Neuronal stem cell (in vitro differentiated cells): ENCODE measurements at places on chromosomes 12 and 14.

- DNase-seq: no peak
Measured at GRCh38 chr12:22408610-22409376, 74.3 kb upstream of the ST8SIA1 start.

DNA sequence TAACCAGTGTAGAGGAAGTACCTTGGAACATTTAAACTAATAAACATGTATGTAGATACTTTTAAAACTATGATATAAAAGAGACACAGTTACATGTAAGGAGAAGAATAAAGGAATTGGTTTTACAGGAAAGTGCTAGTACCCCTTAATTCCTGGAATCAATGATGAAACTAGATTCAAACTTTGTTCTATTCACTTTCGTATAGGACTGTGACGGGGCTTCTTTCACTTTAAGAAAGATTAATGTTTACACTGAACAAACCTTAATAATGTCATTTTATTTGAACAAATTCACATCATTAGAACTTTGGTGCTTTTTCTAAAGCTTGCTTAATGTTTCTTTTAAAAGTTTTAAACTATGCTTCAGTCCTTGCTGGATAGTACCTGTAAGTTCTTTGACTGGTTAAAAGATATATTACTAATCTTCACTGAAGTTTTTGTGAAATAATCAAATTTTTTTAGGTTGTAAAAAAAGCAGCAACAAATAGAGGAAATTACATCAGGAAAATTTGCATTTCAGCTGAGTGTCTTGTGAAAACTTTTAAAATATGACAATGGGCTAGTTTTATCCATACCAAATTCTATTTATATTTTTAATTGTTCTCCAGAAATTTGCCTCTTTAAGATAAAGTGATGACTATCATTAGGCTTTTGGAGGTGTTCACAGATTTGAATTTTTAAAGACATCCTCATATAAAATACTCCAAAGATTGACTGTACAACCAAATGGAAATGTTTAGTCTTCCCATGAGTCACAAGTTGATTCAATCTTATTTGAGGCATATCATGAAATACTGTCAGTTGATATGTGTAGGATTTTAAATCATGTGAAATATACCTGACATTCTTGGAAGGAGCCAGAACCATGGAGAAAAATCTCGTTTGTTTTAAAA is 36.2 kb downstream of the PAPOLA start:
- DNase-seq: no peak

GRCh38 chr14:104158827-104159798 is 20.7 kb downstream of the KIF26A start:
- DNase-seq: no peak

GRCh38 chr14:84027351-84027750 is 1502.6 kb upstream of the FLRT2 start:
- no peak for DNase-seq

DNA sequence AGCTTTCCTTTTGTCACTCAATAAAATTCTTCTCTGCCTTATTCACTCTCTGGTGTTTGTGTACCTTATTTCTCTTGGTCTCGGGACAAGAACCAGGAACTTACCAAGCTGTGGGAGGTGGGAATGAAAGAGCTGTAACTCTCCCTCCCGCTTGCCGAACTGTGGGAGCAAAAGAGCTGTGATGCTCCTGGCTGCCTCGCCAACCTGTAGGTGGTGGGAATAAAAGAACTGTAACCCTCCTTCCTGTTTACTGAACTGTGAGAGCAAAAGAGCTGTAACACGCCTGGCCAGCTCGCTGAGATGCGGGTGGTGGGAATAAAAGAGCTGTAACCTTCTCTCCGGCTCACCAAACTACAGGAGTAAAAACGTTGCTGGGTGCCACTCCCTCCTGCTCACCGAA is 314.1 kb upstream of the LRIG3 start:
- DNase-seq: no peak

GRCh38 chr12:53241623-53242412 is 9.8 kb upstream of the RARG start:
- no peak for DNase-seq

- DNase-seq: no peak
Measured at GRCh38 chr12:131591714-131592709, 118.9 kb upstream of the SFSWAP start.

DNA sequence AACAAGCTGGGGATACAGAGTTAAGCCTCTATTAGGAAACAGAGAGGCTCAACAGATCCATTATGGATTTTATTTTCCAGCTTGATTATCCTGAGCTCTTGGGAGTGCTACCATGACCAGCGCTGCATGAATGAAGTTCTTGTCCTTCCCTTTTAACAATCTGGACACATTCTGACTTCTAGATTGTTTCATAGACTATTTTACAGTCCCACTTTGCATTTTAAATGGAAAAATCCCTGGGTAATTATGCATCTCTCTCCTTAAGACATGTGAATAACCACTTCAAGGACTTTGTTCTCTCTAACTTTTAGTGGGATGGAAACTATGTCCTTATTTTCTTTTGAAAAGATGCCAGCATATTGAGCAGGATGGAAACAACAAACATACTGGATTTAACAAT is 2.0 kb downstream of the CCDC198 start:
- no peak for DNase-seq

DNA sequence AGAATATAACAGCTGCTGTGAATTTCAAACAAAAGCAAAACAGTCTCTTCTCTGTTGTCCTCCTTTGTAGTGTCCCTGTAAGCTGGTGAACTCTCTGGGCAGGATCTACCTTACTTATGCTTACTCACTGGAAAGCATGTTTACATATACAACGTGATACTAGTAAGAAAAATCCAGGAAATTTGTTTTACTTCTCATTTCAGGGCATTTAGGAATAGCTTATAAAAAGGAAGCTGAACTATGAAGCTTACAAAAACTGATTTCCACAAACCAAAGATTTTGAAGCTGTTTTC is 311.0 kb downstream of the NOVA1 start:
- DNase-seq: no peak
